ENCODE measurements at places on chromosomes 3 and 15. TPM values are rescaled to one million over a fixed set of nuclear protein-coding genes. Genes with fewer than 3 reads are reported as not detected.
A peak's percentile ranks its signal among the peaks of the same experiment; 100 is the strongest.

Gene FAM81A
- total RNA-seq = 2.5 TPM

Gene ZNF80
- not detected for total RNA-seq

GRCh38 chr3:125431912-125432790, 57.0 kb upstream of the ZNF148 start:
- peak overlapping the region; percentile 14 for H3K27ac ChIP-seq
- DNase-seq = peak; percentile 38
- no peaks in the 10 kb centered on the region for H3K36me3 ChIP-seq
- no peak overlapping the region for H3K4me3 ChIP-seq

DNA sequence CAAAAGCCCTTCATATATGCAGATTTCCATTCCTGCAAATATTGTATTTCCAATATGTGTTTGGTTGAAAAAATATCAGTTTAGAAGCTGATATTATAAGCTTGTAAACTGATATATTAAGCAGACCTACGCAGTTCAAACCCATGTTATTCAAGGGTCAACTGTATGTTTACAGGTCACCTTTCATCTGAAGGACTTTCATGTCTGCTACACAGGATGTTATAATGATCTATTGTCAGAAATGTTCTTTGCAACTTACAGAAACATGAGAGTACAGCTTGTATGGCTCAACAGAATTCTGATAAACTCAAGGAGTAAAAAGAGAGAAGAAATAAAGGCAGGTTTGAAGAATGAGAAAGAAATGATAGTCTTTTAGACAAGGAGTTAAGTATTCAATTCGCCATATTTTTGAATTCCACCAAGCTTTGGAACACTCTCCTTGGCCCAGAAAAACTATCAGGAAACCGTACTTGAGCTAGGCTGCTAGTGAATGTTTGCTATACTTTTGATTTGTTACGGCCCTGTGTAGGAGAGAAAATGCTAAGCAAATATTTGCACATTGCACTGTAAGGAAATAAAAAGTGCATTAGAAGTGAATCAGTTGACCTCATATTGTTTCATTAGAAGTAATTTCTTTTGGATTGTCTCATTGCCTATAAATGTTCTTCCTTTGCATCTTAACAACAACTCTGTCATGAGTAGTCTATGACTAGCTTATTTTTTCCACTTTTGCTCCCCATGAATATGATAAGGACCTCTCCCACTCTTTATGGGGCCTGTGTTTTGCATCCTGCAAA, 81.2 kb downstream of the NEK11 start:
- peak overlapping the region; percentile 6 for H3K4me3 ChIP-seq
- no peaks in the 10 kb centered on the region for H3K36me3 ChIP-seq
- peak; percentile 78 for DNase-seq
- peak overlapping the region; percentile 67 for H3K27ac ChIP-seq
- H3K4me1 ChIP-seq = peaks cover 32% of the 10 kb centered on the region
